NCI-H2171 (cell line): ENCODE measurements at places on chromosomes 5 and 9.

DNA sequence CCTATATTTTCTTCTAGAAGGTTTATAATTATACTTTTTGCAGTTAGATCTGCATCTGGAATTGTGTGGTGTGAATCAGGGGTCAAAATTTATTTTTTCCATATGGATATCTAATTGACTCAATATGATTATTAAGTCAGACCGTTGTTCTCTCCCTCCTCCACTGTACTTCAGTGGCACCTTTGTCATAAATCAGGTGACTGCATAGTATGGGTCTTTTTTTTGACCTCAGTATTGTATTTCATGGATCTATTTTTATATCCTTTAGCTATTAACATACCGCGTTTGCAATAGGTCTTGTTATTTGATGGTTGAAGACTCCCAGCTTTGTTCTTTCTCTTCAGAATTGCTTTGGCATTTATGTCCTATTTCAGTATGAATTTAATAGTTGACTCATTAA is 107.4 kb downstream of the BOD1 start:
- DNase-seq, result no peak

DNA sequence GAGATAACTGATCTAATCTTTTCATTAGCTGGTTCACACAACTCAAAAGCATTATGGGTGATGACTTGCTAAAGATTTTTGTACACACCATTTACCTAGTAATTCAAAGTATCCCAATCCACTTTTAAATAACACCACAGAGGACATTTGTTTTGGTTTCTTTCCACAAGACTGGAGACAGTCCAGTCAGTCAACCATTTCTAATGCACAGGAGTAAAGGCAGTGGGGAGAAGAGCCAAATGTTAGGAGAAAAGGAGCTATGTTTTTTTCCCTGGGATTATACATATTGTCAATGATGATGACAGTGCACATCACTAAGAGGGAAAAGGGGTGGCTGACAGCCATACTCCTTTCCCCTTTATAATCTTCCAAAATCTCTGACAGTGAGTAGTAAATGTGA is 240.9 kb downstream of the GABRB2 start:
- DNase-seq, result no peak

- DNase-seq, result no peak
Measured at GRCh38 chr5:51138164-51138563, 245.1 kb upstream of the ISL1 start.

DNA sequence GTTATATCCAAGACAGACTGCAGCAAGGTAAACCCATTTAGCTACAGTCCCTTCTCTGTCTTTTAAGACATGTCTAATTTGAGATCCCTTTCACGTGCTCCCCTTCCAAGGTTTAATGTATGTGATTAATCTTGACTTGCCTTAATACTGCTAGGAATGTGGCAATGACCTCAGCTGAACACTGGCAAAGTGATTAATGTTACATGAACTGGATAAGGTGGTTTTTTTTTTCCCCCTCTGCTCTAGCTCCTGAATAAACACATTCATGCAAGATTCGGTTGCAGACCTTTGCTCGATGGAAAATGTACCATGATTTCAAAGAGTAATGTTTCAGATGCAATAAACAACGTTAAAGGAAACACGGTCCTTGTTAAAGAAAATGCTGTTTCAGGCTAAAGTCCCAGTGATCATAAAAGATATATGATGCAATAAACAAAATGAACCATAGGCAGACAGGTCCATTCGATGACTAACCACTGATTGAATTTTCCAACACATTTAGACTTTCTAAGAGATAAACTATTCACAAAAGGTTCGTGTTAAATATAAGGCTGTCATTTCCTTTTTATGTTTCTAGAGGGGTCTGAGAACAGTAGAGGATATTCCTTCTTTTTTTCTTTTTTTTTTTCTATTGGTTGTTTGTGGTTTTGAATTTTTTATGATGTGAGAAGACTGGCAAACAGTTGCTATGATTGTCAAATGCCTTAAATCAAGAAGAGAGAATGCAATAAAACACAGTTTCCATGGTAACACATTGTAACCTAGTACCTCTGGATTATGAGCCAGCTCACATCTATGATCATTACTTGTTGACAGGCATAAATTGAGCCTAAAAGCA is 44.7 kb upstream of the ZNF608 start:
- DNase-seq, result no peak

- no peak for DNase-seq
Measured at GRCh38 chr5:155554500-155554899, 540.9 kb downstream of the KIF4B start.
